Hematopoietic multipotent progenitor cell treated with erythropoietin and hydrocortisone succinate and interleukin-3 and kit ligand, for 6 days (in vitro differentiated cells): ENCODE measurements at places on chromosomes 7 and 10.

DNA sequence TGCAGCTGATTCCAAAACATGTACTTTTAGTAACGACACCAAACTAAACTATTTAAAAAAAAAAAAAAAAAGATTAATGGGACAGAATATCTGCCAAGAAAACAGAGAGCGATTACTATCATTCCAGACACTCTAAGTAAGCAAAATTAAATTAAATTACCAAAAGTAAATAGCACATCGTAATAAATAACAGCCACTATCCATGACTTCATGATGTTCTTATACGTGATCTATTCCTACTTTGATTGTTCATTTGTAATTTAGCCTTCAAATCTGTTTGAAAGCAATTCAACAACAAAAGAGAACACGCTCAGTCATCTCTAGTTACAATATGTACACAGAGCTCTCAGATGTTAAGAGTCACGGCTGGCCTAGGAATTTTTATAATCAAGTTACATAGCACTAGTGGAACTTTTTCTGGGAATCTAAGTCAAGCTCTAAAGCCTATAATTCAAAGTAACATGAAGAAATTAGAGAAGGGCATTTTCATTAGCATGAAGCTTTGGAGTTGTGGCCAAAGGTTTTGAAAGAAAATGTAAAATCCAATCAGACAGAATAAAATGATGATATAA lies 241.7 kb upstream of the NEBL start:
- DNase-seq = no peak

DNA sequence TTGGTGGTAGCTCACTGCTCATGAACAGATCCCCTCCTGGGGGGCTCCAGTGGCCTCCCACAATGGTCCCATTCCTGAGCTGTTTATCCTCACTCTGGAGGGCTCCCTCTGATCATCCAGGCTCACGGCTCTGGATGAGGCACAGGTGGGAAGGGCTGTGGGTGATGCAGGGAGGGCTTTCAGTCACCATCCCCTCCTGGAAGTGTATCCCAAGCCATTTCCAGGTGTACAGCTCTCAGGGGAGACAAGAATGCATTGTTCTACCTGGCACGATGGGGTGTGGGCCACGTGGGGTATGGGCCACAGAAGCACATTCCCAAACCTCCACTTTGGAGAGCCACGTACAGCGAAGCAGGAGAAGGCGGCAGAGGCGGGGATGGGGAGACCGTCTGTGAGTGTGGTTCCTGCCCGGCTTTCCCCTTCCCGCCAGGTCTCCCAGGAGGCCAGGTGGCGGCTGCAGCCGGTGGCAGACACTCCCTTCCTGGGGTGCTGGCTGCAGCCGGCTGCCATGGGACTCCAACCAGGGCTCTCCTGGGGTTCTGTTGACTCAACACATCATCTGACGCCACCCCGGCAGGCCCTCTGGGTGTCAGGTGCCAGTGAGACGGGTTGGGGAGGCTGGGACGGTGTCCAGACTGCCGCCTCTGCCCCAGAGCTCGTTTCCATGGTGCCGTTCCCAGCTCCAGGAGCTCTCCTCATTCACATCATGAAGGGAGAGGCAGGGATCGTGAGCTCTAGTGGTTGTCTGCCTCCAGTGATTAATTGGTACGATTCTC lies 169.7 kb upstream of the RHEB start:
- no peak for DNase-seq

- DNase-seq = no peak
Observed at GRCh38 chr10:2139746-2140145, 402.4 kb upstream of the ADARB2 start.

GRCh38 chr10:132237396-132237795 lies 50.6 kb downstream of the DPYSL4 start:
- no peak for DNase-seq

DNA sequence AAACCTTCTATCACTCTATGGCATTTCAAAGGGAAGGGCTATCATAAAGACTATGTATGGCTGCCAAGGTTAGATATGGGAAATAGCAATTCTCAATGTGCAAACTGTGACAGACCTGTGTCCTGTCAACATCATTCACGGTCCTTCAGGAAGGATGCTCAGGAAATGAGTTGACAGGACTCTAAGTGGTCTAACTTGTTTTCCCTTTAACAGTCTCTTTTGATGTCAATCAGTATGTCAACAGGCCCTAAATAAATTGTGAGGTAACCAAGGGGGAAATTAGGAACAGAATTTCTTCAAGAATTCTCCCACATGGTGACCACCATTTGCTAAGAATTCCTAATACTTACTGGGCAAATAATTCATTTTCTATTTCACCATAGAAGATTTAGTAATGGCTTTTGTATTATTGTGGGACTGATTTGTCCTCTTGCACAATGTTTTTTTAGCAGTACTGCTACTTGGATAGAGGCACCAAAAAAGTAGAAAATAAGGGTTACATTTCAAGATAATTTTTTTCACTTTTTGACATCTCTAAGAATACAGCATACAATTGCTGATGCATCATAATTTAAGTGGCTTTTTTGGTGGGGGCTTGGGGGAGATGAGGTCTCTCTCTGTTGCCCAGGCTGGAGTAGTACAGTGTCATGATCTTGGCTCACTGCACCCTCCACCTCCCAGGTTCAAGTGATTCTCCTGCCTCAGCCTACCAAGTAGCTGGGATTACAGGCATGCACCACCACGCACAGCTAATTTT lies 275.8 kb downstream of the CACNA2D1 start:
- DNase-seq = no peak

- DNase-seq = peak; percentile 68
Observed at GRCh38 chr7:5553298-5553877, 129.8 kb upstream of the TNRC18 start.

GRCh38 chr7:90728568-90728967 lies 132.4 kb downstream of the CDK14 start:
- DNase-seq = no peak

GRCh38 chr7:114934086-114934485 lies 12.2 kb downstream of the MDFIC start:
- no peak for DNase-seq

GRCh38 chr7:84857336-84857735 lies 329.5 kb downstream of the SEMA3D start:
- no peak for DNase-seq

DNA sequence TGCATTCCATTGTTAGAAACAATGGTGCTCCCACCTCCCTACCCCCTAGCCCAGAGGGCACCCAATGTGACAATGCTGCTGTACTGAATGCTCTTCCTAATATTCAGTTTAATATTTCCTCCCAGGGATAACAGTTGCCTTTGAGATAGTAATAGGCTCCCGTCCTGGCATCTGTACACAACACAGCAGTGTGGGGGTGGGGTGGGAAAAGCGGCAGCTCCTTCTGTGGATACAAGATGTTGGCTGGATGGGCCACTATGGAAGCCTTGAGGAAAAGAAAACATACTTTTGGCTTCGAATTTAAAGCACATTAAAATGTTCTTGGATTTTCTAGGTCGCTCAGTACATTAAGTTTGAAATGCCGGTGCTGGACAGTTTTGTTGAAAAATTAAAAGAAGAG lies 9.2 kb upstream of the ZNF22 start:
- no peak for DNase-seq

DNA sequence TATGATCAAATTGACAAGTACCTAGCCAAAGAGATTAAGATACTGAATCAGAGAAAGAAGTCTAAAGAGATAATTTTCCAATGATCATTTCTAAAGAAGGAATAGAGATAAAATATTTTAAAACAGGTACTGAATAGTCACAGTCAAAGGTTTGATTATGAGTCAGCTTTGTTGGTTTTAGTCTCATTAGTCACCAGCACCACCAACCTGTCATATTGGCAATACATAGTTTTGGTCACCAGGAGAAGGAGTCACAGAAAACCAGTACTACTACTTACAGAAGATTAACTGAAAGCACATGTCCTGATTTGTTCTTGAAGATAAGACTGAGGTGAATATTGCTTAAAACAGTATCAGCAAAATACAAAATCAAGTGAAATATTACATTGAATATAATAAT lies 34.6 kb downstream of the ZEB1 start:
- peak; percentile 21 for DNase-seq

GRCh38 chr10:24847112-24848070 lies 105.0 kb downstream of the PRTFDC1 start:
- DNase-seq = peak; percentile 8

GRCh38 chr10:71465551-71466252 lies 69.0 kb downstream of the CDH23 start:
- DNase-seq = no peak

DNA sequence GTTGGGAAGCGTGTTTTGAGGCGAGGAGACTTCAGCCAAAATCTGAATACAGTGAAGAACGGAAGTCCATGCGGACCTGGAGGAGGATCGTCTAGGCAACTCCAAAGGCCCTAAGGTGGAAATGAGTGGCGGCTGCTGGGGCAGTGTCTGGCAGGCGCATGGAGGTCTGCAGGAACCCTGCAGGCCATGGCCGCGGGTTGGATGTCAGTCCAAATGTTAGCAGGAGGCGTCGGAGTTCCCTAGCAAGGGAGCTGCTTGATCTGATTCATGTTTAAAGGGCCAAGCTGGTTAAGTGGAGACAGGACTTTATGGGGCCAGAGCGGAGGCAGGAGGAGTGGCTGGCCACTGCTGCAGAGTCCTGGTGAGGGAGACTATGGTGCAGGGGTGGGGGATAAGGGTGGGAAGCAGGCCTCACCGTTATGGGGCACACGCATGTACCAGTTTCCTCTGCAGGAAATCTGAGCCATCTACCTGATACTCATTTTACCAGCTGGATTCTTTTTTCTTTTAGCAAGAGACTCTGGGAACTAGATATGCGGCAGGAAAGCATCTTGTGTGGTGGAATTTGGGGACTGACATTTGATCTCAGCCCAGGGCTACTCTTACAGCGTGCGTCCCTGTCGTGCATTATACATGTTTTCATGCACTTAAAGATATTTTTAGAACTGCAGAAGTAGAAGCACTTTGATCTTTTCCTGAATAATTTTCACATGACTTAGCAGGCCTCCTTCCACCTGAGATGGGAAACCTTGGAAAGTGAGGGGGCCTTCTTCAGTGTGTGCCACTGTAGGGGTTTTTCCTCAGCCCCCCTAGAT lies 6.6 kb upstream of the REPIN1 start:
- DNase-seq = no peak

- DNase-seq = peak; percentile 99
Observed at GRCh38 chr10:102988404-102989314, 70.6 kb downstream of the CNNM2 start.

DNA sequence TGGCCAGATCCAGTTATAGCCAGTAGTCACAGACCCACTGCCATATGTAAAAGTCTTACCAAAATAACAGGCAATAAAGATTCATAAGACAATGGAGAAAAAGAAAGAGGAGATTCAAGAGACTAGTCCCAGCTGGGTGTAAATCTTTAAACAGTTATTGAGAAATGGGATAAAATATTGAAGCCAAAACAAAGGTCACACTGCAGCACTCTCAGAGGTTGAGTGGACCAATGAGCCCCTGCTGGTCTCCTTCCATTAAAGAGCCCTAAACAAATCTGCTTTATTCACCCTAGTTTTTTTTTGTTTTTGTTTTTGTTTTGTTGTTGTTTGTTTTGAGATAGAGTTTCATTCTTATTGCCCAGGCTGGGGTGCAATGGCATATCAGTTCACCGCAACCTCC lies 98.8 kb downstream of the JMJD1C start:
- no peak for DNase-seq

DNA sequence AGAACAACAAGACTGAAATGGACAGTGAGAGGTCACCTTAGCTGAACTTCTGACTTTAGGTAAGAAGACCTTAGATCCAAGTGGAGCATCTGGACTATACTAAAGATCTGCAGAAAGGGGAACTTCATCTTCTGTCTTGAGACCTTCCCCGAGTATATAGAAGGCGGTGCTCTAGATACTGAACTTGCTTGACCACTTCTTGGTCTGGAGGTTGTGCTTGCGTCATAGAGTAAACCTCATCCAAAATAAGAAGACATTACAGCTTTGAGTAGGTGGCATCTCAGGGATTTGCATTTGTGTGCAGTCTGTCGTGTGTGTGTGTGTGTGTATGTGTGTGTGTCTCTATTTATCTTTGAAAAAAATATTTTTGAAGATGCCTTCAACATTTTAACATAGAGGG lies 157.5 kb downstream of the CHN2 start:
- DNase-seq = peak; percentile 70
